Bronchial epithelial cell (primary cell): ENCODE measurements at places on chromosomes 3 and 15.

- DNase-seq: peak; percentile 92
Observed at GRCh38 chr3:29758434-29759322, 477.8 kb downstream of the RBMS3 start.

DNA sequence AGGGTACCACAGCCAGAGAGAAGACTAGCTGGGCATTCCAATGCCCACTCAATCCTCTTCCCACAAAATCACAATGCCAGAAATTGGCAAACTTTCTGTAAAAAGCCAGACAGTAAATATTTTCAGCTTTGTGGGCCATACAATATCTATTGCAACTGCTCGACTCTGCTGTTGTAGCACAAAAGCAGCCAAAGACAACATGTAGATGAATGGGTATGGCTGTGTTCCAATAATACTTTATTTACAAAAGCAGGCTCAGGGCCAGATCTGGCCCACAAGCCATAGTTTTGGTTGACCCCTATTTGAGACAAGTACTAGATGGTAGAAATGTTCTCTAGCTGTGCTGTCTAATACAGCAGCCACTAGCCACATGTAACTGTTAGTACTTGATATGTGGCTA lies 330.9 kb downstream of the ERC2 start:
- no peak for DNase-seq

DNA sequence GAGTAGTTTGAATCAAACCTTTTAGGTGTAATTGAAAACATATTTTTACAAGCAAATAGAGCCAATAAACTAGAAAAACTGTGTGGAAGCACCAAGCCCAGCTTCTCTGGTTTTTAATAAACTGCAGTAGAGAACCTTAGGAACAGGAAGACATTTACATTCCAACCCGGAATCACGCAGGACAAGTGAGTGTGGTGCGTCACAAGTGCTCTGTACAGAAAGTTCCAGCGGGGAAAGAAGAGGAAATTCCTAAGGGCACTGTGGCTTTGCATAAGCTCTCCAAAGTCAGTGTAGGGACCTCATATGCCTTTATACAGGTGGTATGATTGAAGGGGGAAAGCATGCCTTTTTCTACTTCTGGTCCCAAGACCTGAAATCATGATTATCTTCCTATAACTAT lies 21.6 kb downstream of the COL8A1 start:
- DNase-seq: no peak

- DNase-seq: peak; percentile 92
Observed at GRCh38 chr15:68640791-68641331, 62.1 kb downstream of the CORO2B start.

DNA sequence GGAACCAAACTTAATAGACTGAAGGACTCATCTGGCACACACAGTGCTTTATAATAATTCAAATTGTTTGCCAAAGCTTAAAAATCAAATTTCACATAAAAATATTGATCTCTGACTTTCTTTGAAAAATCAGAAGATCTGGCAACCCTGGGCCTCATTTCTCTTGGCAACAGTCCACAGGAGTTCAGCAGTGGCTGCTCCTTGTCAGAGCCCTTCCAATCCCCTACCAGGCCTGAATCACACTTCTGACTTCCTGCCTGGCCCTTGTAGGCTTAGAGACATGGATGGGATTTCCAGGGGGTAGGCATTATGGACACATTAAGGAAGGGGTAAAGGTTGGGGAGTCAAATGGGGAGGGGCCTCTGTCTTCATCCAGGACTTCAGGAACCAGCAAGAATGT lies 55.5 kb downstream of the PLS1 start:
- no peak for DNase-seq
